RPMI7951 (cell line): ENCODE measurements at places on chromosomes 3 and 15. TPM values are rescaled to one million over a fixed set of nuclear protein-coding genes. Genes with fewer than 3 reads are reported as not detected.

- DNase-seq, result no peak
Observed at GRCh38 chr15:48147358-48147757, 26.6 kb downstream of the SLC24A5 start.

GRCh38 chr3:39106851-39107387 lies 508 bp downstream of the GORASP1 start:
- peak; percentile 59 for DNase-seq

GRCh38 chr3:138200424-138200823 lies 13.3 kb downstream of the ARMC8 start:
- no peak for DNase-seq

GRCh38 chr3:164250923-164251322 lies 827.4 kb downstream of the SI start:
- no peak for DNase-seq

DNA sequence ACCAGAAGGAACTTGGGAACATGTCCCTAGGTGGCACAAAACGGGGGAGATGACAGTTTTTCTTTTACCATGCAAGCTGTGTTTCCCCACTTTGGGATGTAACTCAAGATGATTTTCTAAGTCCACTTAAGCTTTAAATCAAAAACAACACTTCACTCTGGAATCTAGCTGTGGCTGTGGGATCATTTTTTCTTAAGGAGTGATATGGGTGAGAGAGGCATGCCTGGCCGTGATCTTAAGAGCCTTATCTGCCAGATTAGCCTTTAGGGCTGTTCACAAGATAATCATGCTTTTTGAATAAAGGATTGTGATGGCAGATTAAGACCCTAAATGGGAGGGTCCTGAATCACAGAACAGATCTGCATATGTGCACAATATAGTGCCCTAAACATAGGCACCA lies 384.8 kb upstream of the SEMA6D start:
- DNase-seq, result no peak

GRCh38 chr3:132925256-132925930 lies 112.8 kb upstream of the TMEM108 start:
- DNase-seq, result no peak

DNA sequence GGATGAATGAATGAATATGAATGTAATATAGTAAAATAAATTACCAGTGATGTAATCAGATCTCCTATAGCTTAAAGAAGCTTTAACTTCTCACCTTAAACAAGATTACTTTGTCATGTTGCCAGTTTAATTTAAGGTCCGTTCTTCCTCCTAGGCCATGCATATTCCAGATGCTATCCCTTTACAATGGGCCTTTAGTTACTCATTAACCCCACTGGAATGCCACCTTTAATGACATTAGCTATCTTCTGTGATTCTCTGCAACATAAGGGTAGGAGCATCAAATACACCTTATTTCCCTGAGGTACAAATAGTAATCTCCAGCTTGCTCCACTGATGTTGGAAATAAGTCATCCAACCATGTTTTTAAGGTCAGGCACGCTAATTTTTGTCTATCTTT lies 63.0 kb upstream of the TIMP4 start:
- no peak for DNase-seq

GRCh38 chr3:136270179-136270578 lies 20.0 kb downstream of the PCCB start:
- no peak for DNase-seq

GRCh38 chr3:125207507-125207906 lies 5.0 kb downstream of the SLC12A8 start:
- no peak for DNase-seq

GRCh38 chr15:22963641-22964040 lies 16.5 kb downstream of the CYFIP1 start:
- no peak for DNase-seq

- DNase-seq, result no peak
Observed at GRCh38 chr15:48380198-48380597, 49.0 kb downstream of the DUT start.

- no peak for DNase-seq
Observed at GRCh38 chr15:51992953-51993352, 21.4 kb upstream of the LEO1 start.

PDZRN3 gene
- total RNA-seq, result 3.5 and 3.8 TPM in 2 replicates

CPLX3 gene
- total RNA-seq, result not detected in 2 replicates

IGDCC3 gene
- not detected in 2 replicates for total RNA-seq

OR5K2 gene
- total RNA-seq, result not detected in 2 replicates
